ENCODE measurements at places on chromosomes 12 and 14. TPM values are rescaled to one million over a fixed set of nuclear protein-coding genes. Genes with fewer than 3 reads are reported as not detected.

NPFF gene
- not detected for total RNA-seq

VRTN gene
- not detected for total RNA-seq

NDRG2 gene
- total RNA-seq: not detected

NYNRIN gene
- 42.8 TPM for total RNA-seq

CCDC175 gene
- not detected for total RNA-seq

SDR9C7 gene
- not detected for total RNA-seq

NOXRED1 gene
- 0.33 TPM for total RNA-seq

NPAS3 gene
- total RNA-seq: 0.13 TPM

TMEM121 gene
- total RNA-seq: 4.8 TPM

SLC25A21 gene
- total RNA-seq: 0.92 TPM

MYH6 gene
- not detected for total RNA-seq

DNA sequence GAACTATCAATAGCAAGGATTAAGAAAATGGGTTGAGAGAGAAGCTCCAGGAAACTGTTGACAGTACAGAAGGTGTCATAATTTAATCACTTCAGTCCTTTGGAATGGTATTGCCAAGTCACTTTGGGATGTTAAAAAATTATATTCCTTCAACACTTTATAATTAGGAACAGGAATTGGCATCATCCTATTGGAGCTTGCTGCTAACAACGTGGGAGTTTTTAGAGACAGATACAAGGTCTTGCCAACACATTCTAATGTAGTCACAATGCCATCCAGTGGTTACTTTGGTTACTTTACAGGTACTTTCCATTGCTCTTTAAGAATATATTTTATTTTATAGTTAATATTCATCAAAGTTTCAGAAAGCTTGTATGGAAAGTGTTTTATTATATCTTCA is 310.1 kb downstream of the SYT1 start:
- DNase-seq: peak; percentile 81

DNA sequence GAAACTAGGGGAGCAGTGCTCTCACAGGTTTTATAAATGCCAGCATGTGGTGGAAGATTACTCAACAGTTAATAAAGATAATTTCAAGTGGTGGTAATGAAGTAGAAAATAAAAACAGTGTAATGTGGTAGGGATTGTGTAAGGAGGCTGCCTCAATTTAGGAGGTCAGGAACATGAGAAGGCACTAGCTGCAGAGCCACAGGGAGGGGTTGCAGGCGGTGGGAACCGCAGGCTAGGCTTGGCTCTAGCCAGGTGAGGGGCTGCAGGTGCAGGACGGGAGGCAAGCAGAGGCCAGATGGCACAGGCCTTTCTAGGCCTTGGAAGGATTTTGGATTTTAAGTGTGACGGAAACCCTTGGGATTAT is 768 bp downstream of the METTL25 start:
- no peak for DNase-seq

DNA sequence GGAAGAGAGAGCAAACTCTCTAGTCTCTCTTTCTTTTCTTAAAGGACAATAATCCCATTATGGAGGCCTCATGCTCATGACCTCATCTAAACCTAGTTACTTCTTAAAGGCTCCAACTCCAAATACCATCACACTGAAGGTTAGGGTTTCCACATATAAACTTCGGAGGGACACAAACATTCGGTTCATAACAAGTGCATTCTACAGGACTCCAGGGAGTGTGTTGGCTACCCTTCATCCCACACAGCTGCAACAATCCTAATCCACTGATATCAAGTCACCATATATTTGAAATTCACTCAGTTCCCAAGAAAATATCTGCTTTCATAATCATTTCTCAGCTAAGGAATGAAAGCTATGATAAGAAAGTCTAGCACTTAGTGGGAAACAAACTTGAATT is 265.9 kb upstream of the PLEKHG7 start:
- DNase-seq: no peak

- DNase-seq: no peak
These were observed 418.8 kb upstream of the LRFN5 start for GRCh38 chr14:41187868-41188267.

GRCh38 chr12:25591144-25591543 is 38.1 kb upstream of the LMNTD1 start:
- no peak for DNase-seq

DNA sequence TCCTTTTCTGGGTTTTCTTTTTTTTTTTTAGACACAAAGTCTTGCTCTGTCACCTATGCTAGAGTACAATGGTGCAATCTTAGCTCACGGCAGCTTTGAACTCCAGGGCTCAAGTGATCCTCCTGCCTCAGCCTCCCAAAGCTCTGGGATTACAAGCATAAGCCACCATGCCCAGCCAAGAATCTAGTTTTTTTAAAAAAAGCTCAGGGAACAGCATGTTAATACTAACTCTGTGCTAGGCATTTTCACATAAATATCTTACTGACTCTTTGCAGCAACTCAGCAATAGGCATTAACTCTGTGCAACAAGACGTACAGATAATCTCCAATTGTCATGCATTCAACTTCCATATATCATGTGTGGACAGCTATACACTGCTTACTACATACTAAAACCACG is 97.4 kb downstream of the LLPH start:
- DNase-seq: no peak

DNA sequence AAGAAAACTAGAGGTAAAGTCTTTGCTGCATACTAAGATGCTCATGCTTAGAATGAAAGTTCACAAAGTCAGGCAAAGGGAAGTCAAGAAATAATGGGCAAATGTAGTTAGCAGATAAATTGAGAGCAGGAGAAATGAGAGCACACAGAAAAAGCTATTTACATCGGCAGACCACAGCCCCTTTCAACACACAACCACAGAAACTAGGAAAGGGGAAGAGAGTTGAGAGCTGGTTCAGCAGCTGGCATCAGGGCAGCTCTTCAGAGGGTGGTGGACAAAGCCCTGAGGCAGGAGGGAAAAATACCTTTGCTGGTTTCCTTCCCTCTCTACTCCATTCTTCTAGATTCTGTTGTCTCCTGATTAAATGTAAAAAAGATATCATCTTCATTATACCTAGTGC is 95.4 kb upstream of the ANO4 start:
- no peak for DNase-seq

DNA sequence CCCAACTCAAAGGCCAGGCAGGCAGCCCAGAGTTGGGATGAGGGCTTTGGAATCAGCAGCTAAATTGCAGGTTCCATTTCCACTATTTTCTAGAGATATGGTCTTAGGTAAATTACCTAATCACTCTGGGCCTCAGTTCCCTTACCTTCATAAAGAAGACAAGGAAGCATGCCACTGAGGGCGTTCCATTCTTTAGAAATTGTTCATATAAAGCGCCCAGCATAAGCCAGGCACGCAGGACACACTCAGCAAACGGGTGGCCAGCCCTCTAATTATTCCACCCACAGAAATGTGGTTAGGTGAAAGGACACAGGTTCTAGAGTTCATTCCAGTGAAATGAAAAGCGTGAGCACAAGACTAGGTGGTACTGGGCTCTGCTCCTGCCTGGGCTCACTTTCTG is 87.9 kb upstream of the BCL11B start:
- DNase-seq: no peak

DNA sequence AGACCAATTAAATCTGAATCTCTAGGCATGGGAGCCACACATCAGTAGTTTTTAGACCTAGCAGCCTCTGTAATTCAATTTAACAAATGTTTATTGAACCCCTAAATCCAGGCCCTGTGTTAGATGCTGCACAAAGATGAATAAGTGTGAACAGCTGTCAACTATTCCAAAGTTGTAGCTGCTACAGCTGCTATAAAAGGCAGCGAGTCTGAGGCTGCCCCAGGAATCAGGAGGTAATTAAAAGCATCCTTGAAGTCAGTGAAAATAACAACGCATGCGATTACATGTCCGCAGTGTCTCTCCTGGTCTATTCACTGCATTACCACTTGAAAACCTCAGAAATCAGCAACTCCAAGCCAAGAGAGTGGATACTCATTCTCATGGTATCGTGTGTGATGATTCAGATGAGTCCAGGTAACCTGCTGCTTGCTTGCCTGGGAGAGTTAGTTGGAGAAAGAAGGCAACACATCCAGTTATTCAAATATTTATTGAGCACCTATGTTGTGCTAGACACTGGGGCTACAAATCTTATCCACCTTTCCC is 34.9 kb upstream of the DDHD1 start:
- no peak for DNase-seq

DNA sequence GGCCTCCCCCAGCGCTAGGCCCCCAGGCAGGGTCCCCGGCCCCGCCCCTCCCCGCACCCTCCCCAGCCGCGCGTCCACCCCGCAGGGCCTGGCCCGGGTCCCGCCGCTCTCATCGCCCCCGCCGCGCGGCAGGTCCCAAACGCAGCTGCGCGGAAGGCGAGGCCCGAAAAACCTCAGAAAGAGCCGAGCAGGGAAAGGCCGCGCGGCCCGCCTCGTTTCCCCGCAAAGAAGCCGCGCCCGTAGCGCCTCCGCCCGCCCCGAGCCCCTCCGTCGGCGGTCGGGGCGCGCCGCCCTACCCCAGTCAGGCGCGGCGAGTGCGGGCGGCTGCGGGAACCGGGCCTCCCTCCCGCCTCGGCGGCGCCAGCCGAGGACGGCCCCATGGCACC is 324 bp downstream of the POLE start:
- DNase-seq: no peak

DNA sequence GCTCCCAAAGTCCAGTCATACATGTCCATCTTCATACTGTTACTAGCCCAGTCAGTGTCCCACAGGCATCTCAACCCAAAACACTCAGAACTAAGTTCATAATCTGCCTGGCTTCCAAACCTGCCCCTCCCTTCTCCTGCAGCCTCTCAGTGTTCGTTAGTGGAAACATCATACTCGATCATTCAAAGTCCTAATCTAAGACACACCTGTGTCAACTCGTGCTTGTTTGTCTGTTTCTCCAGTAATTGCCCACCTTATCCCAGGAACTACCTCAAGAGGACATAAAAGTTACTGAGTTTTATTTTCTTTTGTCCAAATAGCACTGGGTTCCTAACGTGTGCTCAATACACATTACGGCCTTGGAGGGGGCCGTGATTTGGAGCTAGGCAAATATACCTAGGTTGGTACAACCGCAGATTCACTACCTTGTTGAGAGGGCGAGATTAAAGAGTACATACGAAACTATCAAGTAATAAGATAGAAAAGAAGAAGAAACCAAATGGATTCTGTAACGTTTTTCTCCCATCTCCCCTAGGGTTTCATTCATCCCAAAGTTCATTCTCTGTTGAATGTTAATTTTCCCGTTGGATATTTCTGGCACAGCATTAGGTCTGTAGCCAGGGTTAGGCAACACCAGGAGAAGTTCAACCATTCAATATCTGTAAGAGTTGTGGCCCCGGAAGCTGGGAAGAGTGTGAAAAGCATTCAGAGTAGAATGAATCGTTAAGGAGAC is 3.2 kb downstream of the RNASE8 start:
- no peak for DNase-seq

- DNase-seq: peak; percentile 97
These were observed at the start of gene LGMN for GRCh38 chr14:92748259-92749016. Gene LGMN (minus strand): TSS chr14:92748627. CDS start chr14:92732786, 15,841 bp downstream.

- peak; percentile 15 for DNase-seq
These were observed 148.8 kb upstream of the ATF7IP start for GRCh38 chr12:14216405-14217294.

- DNase-seq: peak; percentile 7
These were observed 539 bp downstream of the PSME2 start for GRCh38 chr14:24145690-24146452.

Measured in endothelial cell of umbilical vein (primary cell).